Neural crest cell (in vitro differentiated cells): ENCODE measurements at places on chromosomes 5 and 9.

GRCh38 chr5:16385516-16386090, 80.0 kb downstream of the ZNF622 start:
- no peak for DNase-seq

GRCh38 chr9:85228111-85228855, 513.5 kb downstream of the AGTPBP1 start:
- DNase-seq, result no peak

DNA sequence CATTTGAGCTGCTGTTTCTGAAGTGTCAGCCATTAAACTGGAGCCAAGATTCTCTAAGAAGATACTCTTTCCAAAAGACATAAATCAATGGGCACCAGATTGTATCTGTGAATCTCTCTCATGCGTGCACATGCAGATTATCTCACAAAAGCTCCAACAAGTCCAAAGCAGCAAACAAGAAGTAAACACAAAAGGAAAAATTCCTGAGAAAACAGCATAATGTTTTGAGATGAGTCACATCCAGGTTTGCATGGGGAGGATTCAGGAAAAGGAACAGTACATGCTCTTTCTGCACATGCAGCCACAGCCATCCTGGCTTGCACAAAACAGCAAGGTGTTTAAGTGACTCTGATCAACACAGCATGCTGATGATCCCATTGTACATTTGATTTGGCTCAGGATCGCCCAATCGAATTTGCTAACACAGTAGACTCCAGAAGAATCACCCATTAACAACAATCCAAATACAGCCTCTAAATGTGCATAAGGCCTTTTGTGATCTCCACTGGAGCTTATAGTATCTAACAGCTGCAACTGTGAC, 143.1 kb downstream of the ELAVL2 start:
- DNase-seq, result no peak

- DNase-seq, result no peak
Observed at GRCh38 chr5:19795218-19795617, 192.8 kb downstream of the CDH18 start.

DNA sequence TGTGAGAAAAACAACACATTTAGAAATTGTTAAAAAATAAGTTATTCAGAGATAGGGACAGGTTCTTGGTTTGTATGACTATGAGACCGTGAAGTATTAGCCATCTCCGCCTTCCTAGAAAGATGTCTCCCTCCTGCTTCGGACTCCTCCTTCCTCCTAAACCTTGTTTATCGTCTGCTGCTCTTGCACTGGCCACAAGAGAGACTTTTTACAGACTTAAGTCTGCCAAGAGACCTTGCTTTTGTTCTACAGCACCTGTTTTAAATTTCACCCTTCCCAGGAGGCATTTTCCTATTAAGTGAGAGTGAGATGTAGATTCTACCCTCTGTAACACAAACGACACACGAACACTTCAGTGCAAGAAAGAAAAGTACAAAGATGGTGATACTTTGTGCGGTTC, 274.6 kb downstream of the ARHGEF28 start:
- no peak for DNase-seq

- DNase-seq, result no peak
Observed at GRCh38 chr5:79785983-79786382, 96.3 kb downstream of the CMYA5 start.

DNA sequence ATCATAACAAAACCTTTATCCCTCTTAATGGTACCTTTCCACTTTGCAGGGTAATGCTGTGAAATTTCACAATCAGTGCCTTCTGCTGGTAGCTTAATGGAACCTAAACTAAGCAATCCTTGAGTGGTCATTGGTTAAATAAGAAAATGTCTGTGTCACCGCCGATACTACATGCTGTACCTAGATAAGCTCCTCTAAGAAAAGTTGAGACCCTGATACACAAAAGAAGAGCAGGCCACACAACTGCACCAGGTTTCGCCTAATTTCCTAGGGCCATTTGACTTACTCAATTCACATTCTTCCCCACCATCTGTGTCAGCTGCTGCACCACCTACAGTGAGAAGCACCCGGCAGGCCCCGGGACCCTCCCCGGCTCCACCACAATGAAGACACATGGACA, 9.0 kb upstream of the EDF1 start:
- DNase-seq, result no peak

- no peak for DNase-seq
Observed at GRCh38 chr5:114411380-114411931, 49.6 kb downstream of the KCNN2 start.

- DNase-seq, result no peak
Observed at GRCh38 chr9:68454579-68455334, 85.9 kb downstream of the TMEM252 start.

- no peak for DNase-seq
Observed at GRCh38 chr9:122168356-122168755, 8.6 kb downstream of the MORN5 start.

DNA sequence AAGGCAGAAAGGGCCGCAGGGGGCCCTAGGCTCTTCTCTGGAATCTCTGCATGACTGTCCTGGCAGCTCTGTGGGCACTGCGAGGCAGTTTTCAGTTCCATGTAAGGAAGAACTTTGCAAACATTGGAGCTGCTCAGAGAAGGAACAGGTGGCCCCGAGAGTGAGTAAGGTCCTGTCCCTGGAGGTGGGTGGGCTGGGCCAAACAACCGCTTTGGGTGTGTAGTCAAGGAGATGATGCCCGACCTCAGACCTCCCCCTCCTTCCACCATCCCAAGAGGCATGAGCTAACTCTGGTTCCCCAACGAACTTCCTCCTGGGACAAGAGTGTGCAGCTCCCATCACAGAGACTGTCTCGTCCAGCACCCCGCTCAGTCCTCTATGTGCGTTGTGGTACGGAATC, 20.5 kb downstream of the CSF1R start:
- DNase-seq, result no peak

- peak; percentile 40 for DNase-seq
Observed at GRCh38 chr5:174692982-174693422, 31.4 kb upstream of the MSX2 start.

- DNase-seq, result no peak
Observed at GRCh38 chr5:84411832-84412605, 27.3 kb upstream of the EDIL3 start.

DNA sequence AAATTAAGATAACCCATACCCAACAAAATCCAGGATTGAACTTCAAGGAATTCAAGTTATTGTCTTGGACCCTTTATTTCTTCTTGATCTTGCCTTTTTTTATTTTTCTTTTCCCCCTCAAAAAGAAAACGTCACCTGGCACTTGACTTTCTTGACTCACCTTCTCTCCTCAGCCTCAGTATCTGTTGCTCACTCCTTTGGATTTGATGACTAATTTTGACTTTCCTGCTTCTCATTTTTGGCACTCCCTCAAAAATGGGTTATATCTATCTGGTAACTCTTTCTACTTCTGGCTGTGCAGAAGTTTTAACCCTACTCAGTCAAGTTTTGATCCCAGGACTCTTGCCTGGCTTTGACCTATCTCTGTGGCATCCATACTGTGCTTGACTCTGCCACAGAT, 66.6 kb upstream of the SPATA31D4 start:
- DNase-seq, result no peak

GRCh38 chr5:118592229-118593002, 395.9 kb downstream of the DTWD2 start:
- no peak for DNase-seq

- no peak for DNase-seq
Observed at GRCh38 chr9:134913713-134914500, 3.8 kb downstream of the FCN1 start.

DNA sequence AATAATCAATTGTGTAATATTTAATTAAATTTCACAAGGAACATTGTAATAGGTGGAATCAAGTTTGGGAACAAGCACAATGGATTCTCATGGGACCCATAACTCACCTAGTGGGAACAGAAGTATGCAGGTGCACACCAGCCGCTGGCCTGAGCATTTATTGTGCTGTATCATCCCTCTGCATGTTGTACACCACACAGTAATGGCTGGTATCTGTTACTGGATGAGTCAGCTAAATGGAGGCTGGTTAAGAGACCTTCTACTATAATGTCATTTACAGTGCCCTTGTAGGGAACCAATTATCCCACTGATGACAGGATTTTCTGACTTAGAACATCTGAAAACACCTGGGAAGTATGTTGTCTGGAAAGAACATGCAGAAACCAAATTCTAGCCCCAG, 3.2 kb upstream of the MAP3K1 start:
- DNase-seq, result no peak

- DNase-seq, result no peak
Observed at GRCh38 chr5:106200971-106201370, 1469.8 kb downstream of the EFNA5 start.

DNA sequence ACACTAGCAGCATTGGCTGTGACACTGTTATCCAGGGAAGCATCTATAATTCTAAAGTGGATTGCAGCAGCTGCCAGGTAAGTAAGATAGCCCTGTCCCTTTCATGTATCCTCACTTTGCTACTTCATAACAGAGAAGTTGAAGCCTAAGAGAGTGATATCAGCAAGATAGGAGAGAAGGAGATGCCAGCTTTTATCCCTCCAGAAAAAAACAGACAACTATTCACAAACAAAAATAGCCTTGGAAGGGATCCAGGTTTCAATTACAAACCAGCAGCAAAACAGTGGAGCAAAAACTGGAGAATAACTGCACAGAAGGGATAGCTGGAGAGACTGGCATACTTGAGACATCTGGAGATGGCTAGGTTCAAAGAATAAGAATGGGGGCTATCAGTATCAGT, 19.6 kb upstream of the VCAN start:
- no peak for DNase-seq

DNA sequence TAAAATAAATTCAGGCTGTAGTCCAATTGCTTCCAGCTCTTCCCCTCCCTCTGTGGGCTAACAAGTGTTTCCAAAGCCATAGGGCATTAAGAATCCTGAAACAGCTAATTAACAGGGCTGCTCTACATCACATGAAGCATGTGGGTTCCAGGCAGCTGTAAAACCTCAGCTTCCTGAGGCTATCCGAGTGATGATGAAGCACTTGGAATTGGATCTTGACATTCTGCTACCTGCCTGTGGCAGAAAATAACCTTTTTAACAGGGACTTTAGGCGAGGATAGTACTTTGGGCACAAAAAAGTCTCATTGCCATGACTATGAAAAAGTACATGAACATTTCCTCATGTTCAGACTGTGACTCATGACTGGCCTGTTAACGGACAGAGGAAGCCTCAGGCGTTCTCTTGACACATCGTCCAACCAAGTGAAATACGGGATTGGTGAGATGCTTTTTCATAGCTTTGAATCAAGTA, 107.2 kb downstream of the PDE4D start:
- no peak for DNase-seq

GRCh38 chr5:132813599-132814502, 749 bp downstream of the SOWAHA start:
- DNase-seq, result no peak

- DNase-seq, result no peak
Observed at GRCh38 chr9:120710110-120710981, 3.9 kb downstream of the MEGF9 start.

GRCh38 chr9:123757547-123757946, 172.4 kb downstream of the DENND1A start:
- no peak for DNase-seq

DNA sequence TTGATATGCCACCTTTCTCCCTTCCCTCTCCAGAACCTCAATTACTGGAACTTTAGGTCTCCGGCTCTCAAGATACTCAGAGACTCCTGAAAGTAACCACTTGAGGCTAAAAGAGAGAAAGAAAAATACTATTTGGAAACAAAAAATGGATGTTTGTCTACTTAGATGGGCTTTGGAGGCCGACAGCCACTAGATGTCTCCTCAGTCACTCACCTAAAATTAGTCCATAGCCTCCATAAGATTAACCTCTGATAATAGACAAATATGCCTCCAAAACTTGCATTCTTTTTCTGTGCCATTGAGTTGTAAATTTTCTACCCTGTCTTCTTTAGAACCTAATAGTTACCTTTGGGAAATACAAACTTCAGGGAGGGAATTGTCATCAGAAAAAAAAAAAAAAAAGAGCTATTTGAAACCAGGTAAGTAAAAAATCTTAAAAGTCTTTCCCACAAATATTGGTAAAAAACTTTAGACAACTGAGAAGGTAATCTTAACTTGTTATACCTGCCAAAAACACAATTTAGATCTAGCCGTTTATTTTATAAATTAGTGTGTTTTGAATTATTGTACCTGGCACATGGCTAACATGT, 11.2 kb upstream of the PCDH1 start:
- no peak for DNase-seq

- DNase-seq, result no peak
Observed at GRCh38 chr5:74233091-74233490, 407.4 kb downstream of the ENC1 start.

- no peak for DNase-seq
Observed at GRCh38 chr9:25381141-25381540, 297.1 kb downstream of the TUSC1 start.
